ENCODE measurements at places on chromosomes 16 and 17. TPM values are rescaled to one million over a fixed set of nuclear protein-coding genes. Genes with fewer than 3 reads are reported as not detected.

Gene AXIN1
- polyA plus RNA-seq = 9.4 TPM

Gene VAT1L
- polyA plus RNA-seq = 0.19 TPM

- no peak overlapping the region for H3K27ac ChIP-seq
- H3K4me3 ChIP-seq = no peak overlapping the region
- no peaks in the 10 kb centered on the region for H3K27me3 ChIP-seq
- no peaks in the 10 kb centered on the region for H3K36me3 ChIP-seq
Measured at GRCh38 chr16:76114681-76115080, 162.5 kb upstream of the CNTNAP4 start.

- peaks cover 45% of the 10 kb centered on the region for H3K4me1 ChIP-seq
- H3K27ac ChIP-seq = peak overlapping the region; percentile 93
- H3K27me3 ChIP-seq = no peaks in the 10 kb centered on the region
Measured at GRCh38 chr17:63842173-63842539, 329 bp downstream of the SMARCD2 start.

DNA sequence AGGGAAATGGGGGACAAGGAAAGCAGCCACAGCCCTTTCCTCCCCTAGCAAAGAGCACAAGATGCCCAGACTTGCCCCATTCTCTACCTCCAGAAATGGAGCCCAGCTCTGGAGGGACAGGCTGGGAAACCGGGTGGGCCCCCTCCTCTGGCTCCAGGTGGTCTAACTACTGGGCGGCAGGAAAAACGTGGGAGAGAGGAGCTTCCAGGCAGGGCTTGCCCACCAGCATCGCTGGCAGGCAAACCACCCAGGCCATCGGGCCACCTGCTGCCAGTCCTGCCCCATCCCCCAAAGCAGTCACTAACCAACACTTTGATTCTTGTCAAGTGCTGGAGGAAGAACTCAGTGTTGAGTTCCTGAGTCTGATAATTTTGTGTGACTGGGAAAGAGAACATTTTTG lies 15.6 kb downstream of the ANKS3 start:
- no peaks in the 10 kb centered on the region for H3K27me3 ChIP-seq
- no peak overlapping the region for H3K27ac ChIP-seq
- H3K36me3 ChIP-seq = no peaks in the 10 kb centered on the region
- no peak for DNase-seq
- no peaks in the 10 kb centered on the region for H3K4me1 ChIP-seq

Gene MLKL
- polyA plus RNA-seq = 11.1 TPM

DNA sequence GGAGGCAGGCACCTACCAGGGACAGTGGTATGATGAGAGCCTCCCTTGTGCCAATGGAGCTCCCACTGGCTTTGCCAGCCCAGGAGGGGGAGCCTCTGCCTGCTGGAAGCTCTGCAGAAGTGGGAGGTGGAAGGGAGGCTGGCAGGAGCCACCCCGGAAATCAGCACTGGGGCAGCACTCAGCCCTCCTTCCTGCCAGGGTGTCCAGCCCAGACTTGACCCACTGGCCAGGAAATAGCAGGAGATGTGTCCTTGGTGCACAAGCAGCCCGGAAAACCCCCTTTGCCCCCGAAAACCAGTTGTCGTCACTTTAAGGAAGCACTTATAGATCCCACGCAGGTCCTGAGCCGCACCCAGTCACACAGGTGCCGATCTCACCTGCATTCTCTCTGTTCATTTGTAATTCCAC lies 49.3 kb upstream of the CACNG4 start:
- no peak overlapping the region for H3K4me3 ChIP-seq
- H3K36me3 ChIP-seq = no peaks in the 10 kb centered on the region
- H3K27ac ChIP-seq = no peak overlapping the region
- no peaks in the 10 kb centered on the region for H3K27me3 ChIP-seq

GRCh38 chr17:73247726-73248125 lies 14.0 kb downstream of the CPSF4L start:
- no peak overlapping the region for H3K27ac ChIP-seq
- no peaks in the 10 kb centered on the region for H3K4me1 ChIP-seq
- peaks cover 4% of the 10 kb centered on the region for H3K36me3 ChIP-seq
- DNase-seq = no peak

- no peak for DNase-seq
- no peaks in the 10 kb centered on the region for H3K36me3 ChIP-seq
- peak overlapping the region; percentile 82 for H3K27ac ChIP-seq
- H3K4me1 ChIP-seq = peaks cover 78% of the 10 kb centered on the region
Measured at GRCh38 chr16:23504076-23504452, 6.2 kb downstream of the GGA2 start.

DNA sequence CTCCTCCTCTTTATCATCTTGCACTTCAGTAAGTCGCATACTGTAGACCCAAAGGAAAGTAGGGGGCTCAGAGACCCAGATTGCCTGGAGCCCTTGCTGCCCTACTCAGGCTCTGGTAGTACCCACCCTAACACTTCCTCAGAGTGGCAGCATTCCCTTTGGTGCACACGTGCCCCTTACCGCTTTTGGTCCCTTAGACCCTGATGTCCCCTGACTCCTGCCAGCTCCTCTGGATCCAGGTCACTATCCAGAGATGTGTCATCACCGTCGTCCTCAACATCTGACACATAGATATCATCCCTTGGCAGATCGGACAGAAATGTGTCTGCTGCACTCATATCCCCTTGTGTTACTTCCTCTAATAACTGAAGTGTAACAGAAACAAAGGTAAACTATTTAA lies 5.4 kb upstream of the PSMC5 start:
- no peak overlapping the region for H3K4me3 ChIP-seq
- no peak overlapping the region for H3K27ac ChIP-seq
- peaks cover 67% of the 10 kb centered on the region for H3K36me3 ChIP-seq
- no peak for DNase-seq
- peaks cover 20% of the 10 kb centered on the region for H3K4me1 ChIP-seq

DNA sequence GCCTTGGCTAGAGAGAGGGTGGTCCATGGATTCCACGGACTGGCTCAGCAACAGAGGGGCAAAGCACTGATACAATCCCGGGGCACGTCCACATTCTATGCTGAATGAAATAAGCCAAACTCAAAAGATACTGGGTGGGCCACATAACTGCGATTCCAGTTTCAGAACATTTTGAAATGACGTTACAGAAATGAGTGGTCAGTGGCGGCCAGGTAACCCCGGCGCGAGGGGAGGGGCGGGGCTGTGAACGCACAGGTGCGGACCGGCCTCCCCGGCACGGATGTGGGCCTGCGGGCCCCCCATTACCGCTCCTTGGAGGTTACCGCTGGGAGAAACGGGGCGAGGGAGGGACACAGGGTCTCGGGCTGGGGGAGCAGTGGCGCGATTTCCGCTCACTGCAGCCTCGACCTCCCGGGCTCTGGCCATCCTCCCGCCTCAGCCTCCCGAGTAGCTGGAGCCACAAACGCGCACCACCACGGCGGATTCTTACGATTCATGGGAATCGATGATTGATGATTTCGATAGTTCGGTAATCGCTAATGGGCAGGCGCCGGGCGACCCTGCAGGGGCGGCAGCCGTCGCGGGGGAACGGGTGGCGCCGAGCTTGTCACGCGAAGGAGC lies 559 bp downstream of the MVD start:
- H3K36me3 ChIP-seq = no peaks in the 10 kb centered on the region
- H3K27me3 ChIP-seq = no peaks in the 10 kb centered on the region
- peak overlapping the region; percentile 99 for H3K4me3 ChIP-seq
- H3K27ac ChIP-seq = peak overlapping the region; percentile 93

Gene EME1
- 0.51 TPM for polyA plus RNA-seq

DNA sequence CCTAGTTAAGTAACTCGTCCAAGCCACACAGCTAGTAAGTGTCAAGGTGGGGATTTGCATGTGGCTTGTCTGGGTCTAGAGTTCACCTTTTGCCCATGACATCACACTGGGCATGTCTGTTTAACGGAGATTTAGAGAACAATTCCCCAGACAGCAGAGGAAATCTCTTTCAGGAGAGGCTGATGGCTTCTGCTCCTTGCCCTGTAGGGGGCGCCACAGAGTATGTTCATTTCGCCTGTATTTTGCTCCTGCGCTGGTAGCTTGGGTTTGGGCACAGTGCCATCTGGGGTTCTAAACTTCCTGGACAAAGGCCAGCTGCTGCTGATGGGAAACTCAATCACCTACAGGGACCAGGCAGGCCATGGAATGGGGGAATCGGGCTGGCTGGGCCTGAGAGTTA lies 20.4 kb downstream of the OTOA start:
- H3K4me1 ChIP-seq = no peaks in the 10 kb centered on the region
- H3K4me3 ChIP-seq = no peak overlapping the region
- peaks cover 11% of the 10 kb centered on the region for H3K27me3 ChIP-seq
- no peak for DNase-seq
- no peaks in the 10 kb centered on the region for H3K36me3 ChIP-seq

Gene TUFM
- 286 TPM for polyA plus RNA-seq

GRCh38 chr17:19308398-19308797 lies 54.1 kb downstream of the B9D1 start:
- peaks cover 15% of the 10 kb centered on the region for H3K36me3 ChIP-seq
- H3K4me3 ChIP-seq = no peak overlapping the region
- no peak for DNase-seq
- H3K27ac ChIP-seq = no peak overlapping the region

DNA sequence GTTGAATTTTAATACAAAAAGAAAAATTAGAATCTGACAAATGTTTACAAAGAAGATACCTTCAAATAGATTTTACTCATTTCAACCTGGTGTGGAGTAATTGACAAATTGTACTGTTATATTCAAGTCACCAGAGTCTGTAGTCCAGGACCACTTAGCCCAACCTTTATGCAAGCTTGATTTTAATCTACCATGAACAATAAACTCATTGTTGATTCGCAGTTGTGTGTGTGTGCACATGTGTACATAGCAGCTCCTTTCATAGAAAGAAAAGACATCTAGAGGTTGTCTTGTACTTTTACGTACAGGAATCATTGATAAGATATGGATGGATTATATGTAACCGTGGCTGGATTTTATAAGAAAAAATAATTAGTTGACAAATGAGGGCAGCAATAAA lies 20.7 kb upstream of the LRRC37A start:
- no peaks in the 10 kb centered on the region for H3K27me3 ChIP-seq
- H3K4me1 ChIP-seq = no peaks in the 10 kb centered on the region
- no peak for DNase-seq
- no peak overlapping the region for H3K4me3 ChIP-seq
- no peak overlapping the region for H3K27ac ChIP-seq

Gene CES4A
- polyA plus RNA-seq = 12.3 TPM

Gene CSH1
- not detected for polyA plus RNA-seq

DNA sequence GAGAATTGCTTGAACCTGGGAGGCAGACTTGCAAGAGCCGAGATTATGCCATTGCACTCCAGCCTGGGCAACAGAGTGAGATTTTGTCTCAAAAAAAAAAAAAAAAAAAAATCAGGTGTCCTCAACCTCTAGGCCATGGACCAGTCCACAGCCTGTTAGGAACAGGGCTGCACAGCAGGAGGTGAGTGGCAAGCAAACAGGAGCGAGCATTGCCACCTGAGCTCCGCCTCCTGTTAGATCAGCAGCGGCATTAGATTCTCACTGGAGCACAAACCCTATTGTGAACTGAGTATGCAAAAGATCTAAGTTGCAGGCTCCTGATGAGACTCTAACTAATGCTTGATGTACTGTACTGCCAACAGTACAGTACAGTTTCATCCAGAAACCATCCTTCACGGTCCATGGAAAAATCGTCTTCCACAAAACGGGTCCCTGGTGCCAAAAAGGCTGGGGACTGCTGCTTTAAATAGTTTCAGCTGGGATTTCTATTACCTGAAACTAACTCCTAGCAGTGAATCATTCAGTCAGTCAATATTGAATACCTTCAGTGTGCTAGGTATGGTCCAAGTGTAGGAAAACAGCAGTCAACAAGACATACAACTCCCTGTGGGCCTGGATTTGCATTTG lies 56.3 kb upstream of the DHX40 start:
- H3K4me1 ChIP-seq = peaks cover 12% of the 10 kb centered on the region
- no peaks in the 10 kb centered on the region for H3K27me3 ChIP-seq
- DNase-seq = no peak
- no peak overlapping the region for H3K4me3 ChIP-seq
- H3K36me3 ChIP-seq = no peaks in the 10 kb centered on the region

DNA sequence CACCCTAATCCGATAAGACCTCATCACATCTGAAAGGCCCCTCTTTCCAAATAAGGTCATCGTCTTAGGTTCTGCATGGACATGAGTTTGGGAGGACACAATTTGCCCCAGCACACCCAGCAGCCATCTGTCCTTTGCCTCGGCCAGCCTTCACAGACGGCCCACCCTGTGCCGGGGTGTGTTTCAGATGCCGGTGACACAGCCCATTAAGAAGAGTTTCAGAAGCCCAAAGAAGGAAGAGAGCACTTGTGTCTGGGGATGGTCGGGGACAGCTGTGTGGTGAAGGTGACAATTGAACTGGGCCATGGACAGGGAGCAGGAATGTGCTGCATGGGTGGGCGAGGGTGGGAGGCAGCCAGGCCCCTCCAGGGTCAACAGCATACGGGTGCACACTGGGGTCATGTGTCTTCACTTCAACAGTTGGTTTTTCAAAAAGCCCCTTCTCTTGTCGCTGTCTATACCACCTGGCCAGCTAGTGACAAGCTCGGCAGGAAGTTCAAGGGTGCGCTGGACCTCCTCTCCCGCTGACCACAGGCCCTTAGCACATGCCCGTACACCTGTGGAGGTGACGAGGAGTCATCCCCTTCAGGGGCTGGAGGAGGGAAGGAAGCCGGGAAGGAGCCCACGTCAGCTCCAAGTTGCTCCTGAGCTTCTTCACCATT lies 183.1 kb downstream of the C16orf95 start:
- no peak for DNase-seq
- no peak overlapping the region for H3K27ac ChIP-seq
- no peaks in the 10 kb centered on the region for H3K36me3 ChIP-seq

DNA sequence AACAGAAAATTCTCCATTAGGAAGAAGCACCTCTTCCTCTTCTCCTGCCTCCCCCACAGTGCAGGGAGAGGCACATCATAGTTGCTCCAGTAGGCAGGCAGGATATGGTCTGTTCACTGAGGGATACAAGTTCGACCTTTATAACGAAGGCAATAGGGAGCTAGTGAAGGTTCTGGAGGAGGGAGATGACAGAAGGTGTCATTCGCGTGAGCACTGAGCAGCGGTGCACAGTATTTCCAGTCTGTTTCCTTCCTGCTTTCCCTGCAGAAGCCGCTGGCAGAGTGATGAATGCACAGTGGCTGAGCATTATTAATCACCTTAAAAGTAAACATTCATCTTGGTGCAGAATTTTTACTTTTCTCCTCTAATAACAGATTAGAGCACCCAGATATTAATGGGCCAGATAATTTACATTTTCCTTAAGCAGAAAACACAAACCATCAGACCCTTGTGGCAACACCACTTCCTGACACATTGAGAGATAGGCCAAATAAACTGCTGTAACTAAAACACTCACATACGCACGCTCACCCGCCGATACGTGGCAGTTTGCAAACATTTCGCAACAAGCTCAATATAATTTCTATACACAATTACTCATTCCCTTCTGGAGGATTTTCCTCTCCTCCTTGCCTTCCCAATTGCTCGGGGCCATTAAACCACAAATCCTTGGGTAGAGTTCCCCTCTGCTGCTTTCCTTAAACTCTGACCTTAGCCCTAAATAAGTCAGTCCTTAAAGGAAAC lies 69.5 kb downstream of the AIPL1 start:
- H3K36me3 ChIP-seq = no peaks in the 10 kb centered on the region
- DNase-seq = no peak
- H3K4me3 ChIP-seq = no peak overlapping the region
- H3K4me1 ChIP-seq = no peaks in the 10 kb centered on the region

- peaks cover 42% of the 10 kb centered on the region for H3K36me3 ChIP-seq
- H3K27me3 ChIP-seq = no peaks in the 10 kb centered on the region
- DNase-seq = peak; percentile 52
Measured at GRCh38 chr17:48074322-48075081, 26.3 kb downstream of the NFE2L1 start.

Gene RAPGEFL1
- polyA plus RNA-seq = 21.9 TPM

Gene EVI2A
- 2.3 TPM for polyA plus RNA-seq
